NCI-H146 (cell line): ENCODE measurements at places on chromosomes 3 and 15.
A peak's percentile ranks its signal among the peaks of the same experiment; 100 is the strongest.

DNA sequence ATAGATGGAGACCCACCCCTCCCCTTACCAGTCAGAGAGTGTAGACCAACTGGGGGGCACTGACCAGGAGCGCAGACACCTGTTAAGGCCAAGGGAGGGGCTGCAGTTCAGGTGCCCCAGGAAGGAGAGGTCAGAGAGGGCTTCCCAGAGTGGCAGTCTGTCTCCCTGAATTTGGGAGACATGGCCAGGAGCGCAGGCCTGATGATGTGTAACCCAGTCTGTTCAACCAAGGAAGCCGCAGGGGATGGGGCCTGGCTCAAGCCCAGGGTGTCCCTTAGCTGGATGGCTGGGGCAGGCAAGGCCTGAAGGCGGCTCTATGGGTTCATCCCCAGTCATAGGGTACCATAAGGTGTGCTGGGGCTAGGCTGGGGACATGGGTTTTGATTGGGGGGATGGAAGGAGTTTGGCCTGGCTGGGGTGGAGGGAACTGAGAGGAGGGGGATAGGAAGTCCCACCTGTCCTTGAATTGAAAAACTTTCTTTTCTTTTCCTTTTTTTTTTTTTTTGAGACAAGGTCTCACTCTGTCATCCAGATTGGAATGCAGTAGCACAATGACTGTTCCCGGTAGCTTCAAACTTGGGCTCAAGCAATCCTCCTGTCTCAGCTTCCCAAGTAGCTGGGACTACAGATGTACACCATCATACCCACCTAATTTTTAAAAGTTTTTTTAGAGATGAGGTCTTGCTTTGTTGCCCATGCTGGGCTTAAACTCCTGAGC, 75.7 kb downstream of the SMAD6 start:
- no peak for DNase-seq

DNA sequence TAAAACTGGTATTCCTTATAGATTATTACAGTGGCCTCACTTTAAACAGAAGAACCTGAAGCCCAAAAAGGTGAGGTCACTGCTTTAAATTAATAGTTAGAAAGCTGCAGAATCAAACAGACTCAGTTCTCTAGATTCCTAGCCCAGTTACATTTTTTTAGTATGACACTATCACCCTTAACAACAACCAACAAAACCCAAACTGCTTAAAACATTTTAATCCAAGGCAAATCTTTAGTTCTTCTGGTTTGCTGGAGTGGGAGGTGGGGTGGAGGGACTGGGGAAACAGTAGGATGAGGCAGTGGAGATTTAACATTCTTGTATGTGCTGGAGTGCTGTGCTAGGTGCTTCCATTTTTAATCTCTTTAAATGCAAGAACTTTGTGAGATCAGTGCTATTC, 631.6 kb upstream of the KCNMB2 start:
- no peak for DNase-seq

DNA sequence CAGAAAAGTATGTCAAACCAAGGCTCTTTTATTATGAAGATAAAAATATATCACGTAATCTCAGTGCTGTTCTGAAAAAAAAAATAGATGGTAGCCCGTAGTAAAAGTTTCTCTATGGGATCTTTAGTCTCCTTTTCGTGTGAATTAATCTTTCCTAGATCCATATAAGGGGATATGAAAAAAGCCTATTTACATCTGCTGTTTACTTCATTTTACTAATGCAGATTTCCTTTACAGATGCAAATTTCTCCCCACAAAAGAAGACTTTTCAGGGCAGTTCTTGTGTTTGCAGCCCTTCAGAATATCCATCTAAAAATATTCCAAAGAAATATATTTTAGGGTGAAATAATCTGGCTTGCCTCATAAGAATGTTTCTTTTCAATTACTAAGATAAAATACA, 1291.7 kb downstream of the ROBO1 start:
- DNase-seq = no peak

- DNase-seq = no peak
Measured at GRCh38 chr3:142098964-142099363, 50.4 kb downstream of the TFDP2 start.

- DNase-seq = no peak
Measured at GRCh38 chr3:45534632-45535031, 59.9 kb upstream of the LIMD1 start.

- DNase-seq = no peak
Measured at GRCh38 chr15:86483936-86484335, 404.3 kb downstream of the AGBL1 start.

GRCh38 chr3:16468002-16468335, 45.5 kb downstream of the RFTN1 start:
- DNase-seq = no peak

- no peak for DNase-seq
Measured at GRCh38 chr15:27527490-27528067, 556.6 kb downstream of the GABRG3 start.

GRCh38 chr3:172159962-172160538, 120.7 kb downstream of the FNDC3B start:
- no peak for DNase-seq

DNA sequence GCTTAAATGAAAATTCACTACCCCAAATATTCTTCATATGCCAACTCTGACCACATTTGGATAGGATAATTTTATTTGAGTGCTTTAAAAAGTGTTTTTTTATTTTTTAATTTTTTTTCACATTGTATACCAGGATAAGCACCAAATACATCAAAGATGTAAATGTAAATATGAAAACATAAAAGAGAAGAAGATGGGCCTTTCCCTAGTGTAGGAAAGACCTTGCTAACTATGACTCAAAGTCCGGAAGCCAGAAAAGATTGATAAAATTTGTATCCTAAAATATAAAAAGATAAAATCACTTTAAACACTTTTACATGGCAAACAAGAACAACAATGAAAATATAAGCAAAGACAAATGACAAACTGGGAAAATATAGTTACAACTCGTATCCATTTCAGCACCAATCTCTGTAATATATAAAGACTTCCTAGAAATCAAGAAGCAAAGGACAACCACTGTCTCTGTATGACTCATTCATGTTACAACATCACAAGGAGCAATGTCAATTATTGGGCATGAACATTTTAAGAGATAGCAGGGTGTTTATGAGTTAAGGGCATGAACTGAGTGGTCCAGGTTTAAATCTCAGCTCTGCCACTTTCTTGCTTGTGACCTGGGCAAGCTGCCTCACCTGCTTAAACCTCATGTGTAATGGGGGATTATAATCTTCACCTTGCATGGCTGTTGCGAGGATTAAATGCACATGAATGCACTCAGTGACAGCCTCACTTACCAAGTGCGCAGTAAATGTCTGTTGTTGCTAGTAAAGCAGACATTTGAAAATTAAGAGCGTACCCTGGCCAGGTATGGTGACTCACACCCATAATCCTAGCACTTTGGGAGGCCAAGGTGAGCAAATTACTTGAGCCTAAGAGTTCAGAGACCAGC, 25.3 kb upstream of the ARHGEF3 start:
- no peak for DNase-seq

GRCh38 chr3:22377421-22377820, 626.4 kb upstream of the ZNF385D start:
- DNase-seq = no peak

- no peak for DNase-seq
Measured at GRCh38 chr3:181955566-181955965, 243.8 kb downstream of the SOX2 start.

DNA sequence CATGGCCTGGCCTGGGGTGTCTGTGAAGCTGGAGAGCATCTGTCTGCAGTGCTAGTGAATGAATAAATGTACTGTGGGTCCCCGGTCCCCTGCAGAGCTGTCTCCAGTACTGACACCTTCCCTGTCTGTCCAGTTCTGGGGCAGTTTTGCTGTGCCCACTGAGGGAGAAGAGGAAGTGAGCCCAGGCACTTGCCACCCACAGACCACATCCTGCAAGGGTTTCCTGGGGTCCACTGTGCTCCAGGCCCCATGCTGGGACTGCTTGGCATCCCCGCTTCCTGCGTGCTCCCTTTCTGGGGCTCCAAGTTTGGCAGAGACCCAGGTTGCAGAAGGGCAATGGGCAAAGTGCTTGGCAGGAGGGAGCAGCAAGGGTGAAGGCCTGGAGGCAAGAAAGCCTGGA, 4.9 kb upstream of the SLC6A6 start:
- no peak for DNase-seq

DNA sequence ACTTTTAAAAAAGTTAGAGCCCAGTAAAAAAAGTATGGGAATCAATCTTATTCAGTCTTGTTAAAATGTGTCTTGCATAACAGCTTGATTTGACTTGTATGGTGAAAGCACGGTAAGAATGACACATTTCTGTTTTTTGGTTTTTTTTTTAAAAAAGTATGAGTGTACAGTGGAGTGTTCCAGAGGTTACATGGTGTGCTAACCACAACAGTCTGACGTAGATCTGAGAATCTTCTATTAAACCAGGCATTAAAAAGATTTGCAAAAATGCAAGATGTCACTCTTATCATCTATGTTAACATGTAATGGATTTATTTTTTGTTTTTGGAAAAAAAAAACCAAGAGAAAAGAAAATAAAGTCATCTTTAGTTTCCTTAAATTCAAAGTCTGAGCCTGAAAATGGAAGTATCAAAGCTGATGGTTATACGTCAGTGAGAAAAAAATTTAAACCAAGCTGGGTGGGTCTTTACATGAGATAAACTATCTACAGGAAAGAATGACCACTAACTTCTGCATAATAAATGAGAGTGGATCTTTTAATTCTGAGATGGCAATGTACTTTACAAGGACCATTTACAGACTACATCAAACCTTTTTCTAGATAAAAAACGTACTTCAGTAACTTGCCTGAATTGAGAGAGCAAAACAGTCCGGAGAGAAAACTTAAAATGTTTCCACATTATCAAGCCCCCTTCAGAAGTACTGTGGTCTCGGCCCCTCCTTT, 1.6 kb downstream of the GABPB1 start:
- DNase-seq = no peak

DNA sequence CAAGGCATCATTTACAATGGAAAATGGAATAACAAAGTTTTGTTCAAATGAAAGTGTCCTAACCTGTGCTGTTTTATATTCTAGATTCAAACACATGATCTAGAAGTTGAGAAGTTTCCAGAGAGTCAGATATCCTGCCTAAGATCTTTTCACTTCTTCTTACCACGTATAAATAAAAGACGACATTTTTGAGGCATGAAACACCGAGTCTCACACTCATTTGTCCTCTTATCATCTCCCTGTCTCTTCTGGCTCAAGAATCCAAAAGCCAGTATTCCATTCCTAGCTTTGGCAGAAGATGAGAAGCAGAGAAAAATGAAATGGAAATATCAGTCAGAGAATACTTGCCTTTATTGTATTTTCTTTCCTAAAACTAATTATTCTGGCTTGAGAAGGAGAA, 738.6 kb upstream of the NR2F2 start:
- no peak for DNase-seq

GRCh38 chr3:47954567-47954966, 61.6 kb downstream of the MAP4 start:
- DNase-seq = no peak

DNA sequence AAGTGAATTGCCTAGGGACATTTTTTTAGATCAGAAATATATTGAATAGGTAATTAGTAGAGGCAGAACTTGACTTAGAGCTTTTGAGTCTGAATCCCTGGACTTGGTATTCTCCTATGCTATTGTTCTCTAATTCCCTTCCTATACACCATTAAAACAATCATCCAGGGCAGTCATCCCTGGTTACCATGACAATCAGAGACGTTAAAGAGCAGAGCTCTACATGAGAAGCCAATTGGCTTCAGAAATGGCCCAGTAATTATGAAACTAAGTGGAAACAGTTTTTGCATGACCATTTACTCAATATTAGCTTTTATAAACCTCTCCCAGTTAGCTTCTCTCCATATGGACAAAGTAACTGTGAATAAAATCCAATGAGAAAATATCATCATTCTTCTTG, 182.1 kb upstream of the TP63 start:
- DNase-seq = peak; percentile 79

DNA sequence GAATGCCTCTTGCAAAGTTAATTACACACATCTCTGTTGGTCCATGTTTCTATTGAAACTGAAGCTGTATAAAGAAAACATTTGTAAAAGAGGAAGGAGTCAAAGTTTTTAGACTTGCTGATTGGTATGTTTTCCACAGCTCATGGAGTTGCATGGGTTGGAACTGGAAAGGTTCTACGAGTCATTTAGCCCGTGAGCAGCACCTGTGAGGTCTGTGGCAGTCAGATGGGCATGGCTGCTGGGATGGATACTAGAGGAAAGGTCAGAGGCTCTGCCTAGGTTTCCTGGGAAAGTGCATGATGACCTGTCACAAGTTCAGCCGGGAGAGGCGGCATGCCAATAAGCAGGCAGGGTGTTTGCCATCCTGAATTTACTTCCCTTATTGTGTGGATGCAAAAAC, 155.4 kb downstream of the CACNA1D start:
- DNase-seq = no peak

GRCh38 chr15:58777107-58777506, 6.0 kb downstream of the MINDY2 start:
- no peak for DNase-seq

DNA sequence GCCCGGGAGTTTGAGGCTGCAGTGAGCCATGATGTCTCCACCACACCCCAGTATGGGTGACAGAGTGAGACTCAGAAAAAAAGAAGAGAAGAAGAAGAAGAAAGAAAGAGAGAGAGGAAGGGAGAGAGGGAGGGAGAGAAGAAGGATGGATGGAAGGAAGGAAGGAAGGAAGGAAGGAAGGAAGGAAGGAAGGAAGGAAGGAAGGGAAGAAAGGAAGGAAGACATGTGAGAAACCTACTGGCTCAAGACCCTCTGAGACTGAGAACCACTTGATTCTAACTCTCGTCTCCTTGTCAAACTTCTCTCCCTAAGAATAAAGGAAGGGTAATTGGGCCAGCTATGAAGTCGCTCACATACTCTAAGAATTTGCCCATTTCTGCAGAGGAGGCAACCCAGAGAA, 148.1 kb upstream of the UBE2E1 start:
- no peak for DNase-seq

DNA sequence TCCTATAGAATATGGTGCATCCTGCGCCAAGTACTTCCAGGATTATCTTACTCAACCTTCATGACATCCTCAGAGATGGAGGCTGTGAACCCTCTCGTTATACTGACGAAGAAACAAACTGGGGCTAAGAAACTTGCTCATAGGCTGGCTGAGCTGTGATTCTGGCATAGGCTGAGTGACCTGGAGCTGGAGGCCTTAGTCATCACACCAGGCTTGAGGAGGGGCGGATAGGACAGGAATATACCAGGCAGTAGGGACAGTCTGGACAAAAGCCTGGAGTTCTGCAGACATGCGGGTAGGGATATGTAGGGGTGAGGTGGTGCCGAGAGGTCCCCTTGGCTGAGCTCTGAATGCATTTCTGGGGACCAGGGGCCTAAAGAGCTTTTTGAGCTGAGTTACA, 18.1 kb downstream of the HEMK1 start:
- no peak for DNase-seq

DNA sequence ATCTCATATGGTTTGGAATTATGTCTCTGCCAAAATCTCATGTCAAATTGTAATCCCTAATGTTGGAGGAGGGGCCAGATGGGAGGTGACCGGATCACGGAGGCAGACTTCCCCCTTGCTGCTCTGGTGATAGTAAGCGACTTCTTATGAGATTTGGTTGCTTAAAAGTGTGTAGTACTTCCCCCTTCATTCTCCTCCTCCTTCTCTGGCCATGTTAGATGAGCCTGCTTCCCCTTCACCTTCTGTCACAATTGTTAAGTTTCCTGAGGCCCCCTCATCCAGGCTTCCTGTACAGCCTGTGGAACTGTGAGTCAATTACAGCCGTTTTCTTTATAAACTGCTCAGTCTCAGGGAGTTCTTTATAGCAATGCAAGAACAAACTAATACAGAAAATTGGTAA, 51.1 kb downstream of the NEDD4 start:
- no peak for DNase-seq
